ENCODE measurements at places on chromosomes 7 and 10.

- DNase-seq: no peak
These were observed 74.1 kb upstream of the KCNMA1 start for GRCh38 chr10:77711683-77712049.

DNA sequence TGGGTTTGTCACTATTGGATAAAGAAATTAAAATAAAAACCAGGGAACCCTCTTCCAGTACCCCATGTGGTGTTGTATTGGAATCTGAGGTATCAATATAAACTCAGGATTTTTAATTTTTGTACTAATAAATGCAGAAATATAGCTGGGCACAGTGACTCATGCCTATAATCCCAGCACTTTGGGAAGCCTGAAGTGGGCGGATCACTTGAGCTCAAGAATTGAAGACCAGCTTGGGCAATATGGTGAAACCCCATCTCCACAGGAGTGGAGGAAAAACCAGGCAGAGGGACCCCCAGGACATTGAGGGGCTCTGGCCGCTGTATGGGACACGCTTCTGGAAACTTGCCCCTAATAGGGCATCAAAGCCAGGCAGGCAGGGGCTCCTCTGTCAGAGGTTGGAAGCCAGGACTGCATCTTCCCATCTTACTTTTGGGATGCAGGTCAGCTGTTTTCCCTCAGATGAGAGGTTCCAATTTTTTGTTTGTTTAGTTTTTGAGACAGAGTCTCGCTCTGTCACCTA is 11.1 kb downstream of the ADIRF start:
- DNase-seq: no peak

DNA sequence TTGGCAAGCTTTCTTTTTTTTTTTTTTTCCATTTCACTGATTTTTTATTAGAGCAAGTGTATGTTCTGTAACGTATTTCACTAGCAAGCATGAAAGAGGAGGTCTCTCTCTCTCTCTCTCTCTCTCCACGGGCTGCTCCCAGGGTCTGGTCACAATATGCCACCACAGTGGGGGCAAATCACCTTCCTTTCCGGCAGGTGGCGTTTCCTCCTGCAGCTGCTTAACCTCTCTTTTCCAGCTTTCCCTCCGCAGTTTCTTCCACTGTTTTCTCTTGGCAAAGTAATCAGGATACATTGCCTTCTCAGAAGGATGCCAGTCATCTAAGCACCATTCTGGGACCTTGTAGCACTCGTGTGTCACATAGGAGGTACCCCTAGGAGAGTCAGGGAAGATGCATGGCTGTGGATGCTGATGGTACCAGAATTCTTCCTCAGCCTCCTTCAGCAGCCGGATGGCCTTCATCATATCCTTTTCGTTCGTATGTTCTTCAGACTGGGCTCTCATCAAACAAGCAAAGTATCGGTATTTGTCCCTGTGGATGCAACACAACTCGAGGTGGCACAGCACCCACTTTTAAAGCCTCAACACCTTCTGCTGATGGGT is 197.3 kb upstream of the PODXL start:
- no peak for DNase-seq

DNA sequence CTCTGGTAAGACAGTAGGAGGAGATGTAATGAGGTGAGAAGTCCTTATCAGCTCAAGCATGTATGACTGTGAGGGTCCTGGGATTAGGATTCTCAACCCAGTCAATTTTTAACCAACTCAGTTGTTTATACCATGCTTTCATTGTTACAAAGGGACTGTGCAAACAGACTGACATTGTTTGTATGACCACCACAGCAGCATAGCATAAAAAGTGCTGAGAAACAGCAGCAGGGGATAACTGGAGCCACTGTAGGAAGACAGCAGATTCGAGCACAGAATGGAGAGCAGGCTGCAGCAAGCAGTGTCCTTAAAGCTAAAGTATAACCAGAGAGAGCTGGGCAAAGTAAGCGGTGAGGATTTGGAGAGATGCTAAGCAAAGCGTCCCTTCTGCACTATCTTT is 829.5 kb downstream of the REEP3 start:
- DNase-seq: no peak

GRCh38 chr7:44757739-44758138 is 9.1 kb downstream of the ZMIZ2 start:
- no peak for DNase-seq

DNA sequence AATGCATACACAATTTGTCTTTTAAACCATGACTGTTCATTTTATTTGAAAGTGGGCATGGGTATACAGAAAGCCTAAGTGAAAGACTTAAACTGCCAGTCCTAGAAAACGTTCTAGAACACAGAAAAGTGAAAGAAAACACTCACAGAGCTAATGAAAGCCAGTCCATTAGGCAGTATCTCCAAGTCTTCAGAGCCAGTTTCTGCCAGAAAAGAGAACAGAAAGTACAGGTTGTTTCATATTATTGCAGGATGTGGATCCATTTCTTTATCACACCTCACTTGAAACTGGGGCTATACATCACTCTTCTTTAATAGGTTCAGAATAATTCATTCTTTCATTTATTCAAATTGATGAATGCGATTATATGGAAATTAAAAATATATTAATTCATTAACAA is 7.7 kb downstream of the PON1 start:
- no peak for DNase-seq

DNA sequence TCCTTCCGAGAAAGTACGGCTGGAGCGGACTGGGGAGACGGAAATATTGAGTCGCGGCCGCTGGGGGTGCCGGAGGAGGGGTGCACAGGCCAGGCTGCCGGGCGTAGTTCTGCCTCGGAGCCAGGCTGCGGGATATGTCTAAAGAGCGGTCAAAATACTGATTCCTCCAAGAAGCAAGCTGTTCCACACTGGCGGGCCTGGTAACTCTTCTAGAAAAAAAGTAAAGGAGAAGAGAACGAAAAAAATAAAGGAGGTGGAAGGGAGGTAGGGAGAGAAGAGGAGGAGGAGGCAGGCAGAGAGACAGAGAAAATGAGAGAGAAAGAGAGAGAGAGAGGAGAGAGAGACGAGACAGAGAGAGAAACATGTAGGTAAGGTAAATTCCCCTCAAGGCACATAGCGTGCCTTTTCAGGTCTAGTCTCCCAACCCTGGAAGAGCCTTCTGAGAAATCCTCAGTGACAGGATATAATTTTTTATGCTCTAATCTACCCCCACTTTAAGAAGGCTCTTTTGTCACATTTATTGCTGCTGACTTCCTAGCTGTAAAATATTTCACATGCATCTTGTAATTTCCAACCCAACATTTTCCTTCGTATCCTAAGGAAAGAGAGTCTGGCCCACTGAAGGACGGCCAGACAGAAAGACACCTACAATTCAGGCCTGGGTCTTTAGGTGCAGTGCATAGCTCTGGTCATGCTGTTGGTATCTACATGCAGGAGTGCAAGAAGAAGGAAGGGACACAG is 5.7 kb downstream of the DLX5 start:
- no peak for DNase-seq

DNA sequence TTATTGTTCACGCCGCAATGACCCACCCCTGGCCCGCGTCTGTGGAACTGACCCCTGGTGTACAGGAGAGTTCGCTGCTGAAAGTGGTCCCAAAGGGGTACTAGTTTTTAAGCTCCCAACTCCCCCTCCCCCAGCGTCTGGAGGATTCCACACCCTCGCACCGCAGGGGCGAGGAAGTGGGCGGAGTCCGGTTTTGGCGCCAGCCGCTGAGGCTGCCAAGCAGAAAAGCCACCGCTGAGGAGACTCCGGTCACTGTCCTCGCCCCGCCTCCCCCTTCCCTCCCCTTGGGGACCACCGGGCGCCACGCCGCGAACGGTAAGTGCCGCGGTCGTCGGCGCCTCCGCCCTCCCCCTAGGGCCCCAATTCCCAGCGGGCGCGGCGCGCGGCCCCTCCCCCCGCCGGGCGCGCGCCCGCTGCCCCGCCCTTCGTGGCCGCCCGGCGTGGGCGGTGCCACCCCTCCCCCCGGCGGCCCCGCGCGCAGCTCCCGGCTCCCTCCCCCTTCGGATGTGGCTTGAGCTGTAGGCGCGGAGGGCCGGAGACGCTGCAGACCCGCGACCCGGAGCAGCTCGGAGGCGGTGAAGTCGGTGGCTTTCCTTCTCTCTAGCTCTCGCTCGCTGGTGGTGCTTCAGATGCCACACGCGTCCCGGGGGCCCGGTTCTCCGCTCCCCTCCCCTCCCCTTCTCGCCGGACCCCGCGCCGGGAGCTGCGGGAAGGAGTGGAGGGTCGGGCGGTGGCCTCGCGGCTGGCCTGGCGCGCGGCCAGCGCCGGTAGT is at the start of gene CBX3:
Gene CBX3 (plus strand): TSS at position 499 of the 772 bp plus-strand sequence. CDS start 1,254 bp downstream, outside the sequence.
- no peak for DNase-seq

DNA sequence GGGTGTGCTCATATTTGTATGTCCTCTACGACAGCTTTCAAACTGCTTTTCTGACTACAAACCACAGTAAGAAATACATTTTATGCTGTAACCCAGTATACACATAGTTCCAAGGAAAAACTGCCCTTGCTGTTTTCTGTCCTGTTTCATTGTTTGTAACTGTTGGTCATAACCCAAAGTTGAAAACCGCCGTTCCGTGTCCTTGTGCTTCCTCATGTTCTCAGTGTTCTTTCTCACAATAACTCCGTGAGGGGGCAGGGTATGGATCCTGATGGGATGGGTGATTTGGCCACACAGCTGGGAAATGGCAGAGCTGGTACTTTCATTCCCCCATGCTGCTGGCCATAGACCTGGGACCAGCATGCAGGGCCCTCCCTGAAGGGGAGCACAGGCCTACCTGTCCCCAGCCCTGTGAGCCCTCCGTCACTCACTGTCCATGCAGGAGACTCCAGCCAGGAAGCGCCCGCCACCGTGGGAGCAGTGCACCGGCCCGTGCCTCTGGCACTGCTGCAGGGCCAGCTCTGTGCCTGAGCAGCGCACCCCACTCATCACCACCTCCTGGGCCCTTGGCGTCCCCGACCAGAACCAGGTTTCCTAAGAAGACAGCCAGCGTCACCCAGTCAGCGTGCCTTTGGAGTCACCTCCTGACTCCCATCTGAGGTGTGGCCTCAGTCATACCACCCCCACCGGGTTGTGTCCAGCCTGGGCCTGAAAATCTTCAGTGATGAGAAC is 12.7 kb downstream of the LOXL4 start:
- DNase-seq: no peak

- no peak for DNase-seq
These were observed 46.1 kb downstream of the PAX2 start for GRCh38 chr10:100791369-100792058.

- DNase-seq: no peak
These were observed 17.1 kb upstream of the STK17A start for GRCh38 chr7:43565786-43566185.

DNA sequence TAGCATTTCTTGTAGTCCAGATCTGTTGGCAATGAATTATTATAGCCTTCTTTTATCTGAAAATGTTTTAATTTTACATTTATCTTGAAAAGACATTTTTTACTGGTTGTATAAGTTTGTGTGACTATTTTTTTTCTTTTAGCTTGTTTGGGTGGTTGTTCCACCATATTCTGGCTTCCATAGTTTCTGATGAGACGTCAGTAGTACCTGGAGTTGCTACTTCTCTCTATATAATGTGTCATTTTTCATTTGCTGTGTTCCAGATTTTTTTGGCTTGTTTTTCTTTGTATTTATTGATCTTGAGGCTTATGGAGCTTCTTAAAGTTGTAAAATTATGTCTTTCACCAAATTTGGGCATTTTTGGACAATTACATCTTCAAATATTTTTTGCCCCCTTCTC is 168.8 kb downstream of the DNAJB6 start:
- no peak for DNase-seq

GRCh38 chr7:7292085-7292484 is 109.7 kb downstream of the C1GALT1 start:
- DNase-seq: no peak

DNA sequence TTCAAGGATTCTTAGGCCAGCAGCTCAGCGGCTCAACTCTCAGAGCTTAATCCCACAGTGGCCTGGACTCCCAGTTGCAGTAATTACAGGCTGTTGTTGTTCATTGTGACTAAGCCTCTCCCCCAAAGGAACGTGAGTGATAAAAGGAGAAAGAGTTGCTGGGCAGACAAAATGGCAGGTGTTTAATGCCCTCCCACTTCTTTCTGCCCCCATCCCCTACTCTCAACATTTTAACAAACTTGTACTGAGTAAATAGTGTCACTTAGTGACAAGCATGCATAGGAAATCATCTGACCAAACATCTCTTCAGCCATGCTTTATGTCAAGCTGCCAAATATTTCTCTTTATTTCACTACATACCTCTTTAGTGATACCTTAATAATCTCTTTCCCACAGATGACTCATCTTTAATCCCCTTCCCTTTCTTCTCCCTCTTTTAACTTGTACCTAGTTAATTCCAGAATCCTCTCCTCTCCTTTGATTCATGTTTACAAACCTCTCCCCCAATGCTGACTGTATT is 12.4 kb upstream of the MTERF1 start:
- DNase-seq: no peak

- DNase-seq: no peak
These were observed 1.7 kb upstream of the HOXA4 start for GRCh38 chr7:27132214-27132613.
